ENCODE measurements at places on chromosomes 7 and 10.

DNA sequence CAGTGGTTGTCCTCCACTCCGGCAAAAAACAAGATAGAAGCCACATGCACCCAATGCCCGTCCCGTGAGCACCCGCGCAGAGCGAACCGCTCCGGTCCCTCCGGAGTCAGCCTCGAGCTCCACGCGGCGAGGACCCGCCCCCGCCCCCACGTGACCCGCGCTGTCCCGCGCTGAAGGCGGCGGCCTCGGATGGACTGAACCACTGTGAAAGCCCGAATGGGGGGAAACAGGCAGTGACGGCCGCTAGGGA is 766 bp upstream of the EIF3B start:
- DNase-seq = no peak

DNA sequence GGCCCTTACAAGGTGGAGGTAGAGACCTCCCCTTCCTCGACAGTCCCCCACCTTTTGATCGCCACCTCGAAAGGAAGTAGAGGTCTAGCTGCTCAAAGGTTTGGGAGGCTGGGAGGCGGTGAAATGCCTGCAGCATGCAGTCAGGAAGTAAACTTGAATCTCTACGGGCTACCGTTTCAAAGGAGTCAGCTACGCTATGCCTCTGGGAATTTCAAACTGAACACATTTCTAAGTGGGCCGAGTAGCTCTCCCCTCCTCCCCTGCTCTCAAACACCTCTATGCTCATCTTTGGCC is 68.0 kb downstream of the CXCL12 start:
- no peak for DNase-seq

GRCh38 chr7:115477193-115477651 is 553.3 kb downstream of the TFEC start:
- DNase-seq = no peak

- DNase-seq = no peak
These were observed 2.7 kb downstream of the COBL start for GRCh38 chr7:51313738-51314425.

- no peak for DNase-seq
These were observed 19.9 kb upstream of the ATOH7 start for GRCh38 chr10:68251625-68252495.
